Spleen (tissue), 13 donors: ENCODE measurements at places on chromosomes 12 and 14.

DNA sequence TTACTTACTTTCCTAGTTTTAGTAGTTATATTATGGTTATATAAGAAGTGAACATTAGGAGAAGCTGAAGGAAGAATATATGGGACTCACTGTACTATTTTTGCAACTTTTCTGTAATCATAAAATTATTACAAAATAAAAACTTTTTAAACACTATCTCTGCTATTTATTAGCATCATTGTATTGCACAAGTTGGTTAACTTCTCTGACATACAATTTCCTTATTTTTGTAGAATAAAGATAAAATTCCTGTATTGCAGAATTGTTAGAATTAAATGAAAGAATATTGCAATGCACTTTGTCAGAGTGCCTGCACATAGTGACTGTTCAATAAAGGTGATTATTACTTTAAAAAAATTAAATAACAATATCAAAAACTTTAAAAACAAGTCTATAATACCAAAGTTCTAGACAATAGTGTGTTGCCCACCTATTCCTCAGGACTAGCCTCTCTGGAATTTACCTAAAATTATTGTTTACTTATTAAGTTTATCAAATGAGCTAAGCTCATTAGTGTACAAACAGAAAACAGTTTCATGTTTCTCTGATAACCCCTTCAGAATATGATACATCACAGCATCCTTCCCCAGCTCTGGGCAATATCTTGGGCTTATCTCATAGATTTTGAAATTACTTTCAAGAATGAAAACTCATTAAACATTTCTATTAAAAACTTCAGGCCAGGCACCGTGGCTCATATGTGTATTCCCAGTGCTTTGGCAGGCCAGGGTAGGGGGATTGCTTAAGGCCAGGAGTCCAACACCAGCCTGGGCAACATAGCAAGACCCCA is 77.4 kb upstream of the TMPO start:
- DNase-seq = no peak

GRCh38 chr12:45302621-45303369 is 86.9 kb downstream of the ANO6 start:
- DNase-seq = no peak

DNA sequence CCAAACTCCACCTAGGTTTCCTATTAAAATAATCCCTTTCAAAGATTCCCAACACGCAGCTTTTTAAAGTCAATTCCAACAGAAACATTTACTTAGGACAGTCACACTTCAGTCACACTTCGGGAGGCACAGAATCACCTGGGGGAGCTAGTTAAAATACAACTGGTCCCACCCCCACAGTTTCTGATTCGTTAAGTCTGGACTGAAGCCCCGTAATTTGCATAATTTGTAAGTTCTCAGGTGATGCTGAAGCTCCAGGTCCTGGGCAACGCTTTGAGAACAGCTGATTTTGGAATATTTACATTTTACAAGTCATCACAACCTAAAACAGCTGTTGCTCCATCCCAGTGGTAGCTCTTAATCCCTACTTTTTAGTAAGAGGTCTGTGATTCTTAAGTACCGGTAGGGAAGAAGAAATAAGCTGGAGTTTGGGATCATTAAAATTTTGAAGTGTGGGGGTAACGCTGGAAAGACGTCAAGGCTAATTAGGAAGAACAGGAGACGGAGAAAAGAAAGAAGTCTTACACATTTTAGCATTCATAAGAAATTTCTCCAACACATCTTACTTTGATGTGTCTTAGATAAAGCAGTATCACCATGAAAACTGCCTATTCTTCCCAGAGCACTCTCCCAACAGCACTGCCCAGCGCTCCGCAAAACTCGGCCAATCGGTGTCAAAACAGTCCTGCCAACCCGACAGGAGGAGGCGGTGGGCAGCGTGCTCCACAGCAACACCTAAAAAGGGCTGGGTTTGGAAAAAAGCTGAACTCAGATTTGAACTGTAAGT is 1.1 kb downstream of the IPO8 start:
- peak; percentile 83 for DNase-seq

GRCh38 chr14:105700622-105701288 is 174.4 kb downstream of the TMEM121 start:
- peak; percentile 78 for DNase-seq

- DNase-seq = no peak
Observed at GRCh38 chr14:80489513-80489912, 278.2 kb upstream of the DIO2 start.

GRCh38 chr12:47088021-47088944 is 8.5 kb upstream of the AMIGO2 start:
- DNase-seq = no peak

- no peak for DNase-seq
Observed at GRCh38 chr14:65704437-65704836, 291.9 kb downstream of the FUT8 start.

- DNase-seq = no peak
Observed at GRCh38 chr14:79668951-79669350, 542.4 kb downstream of the DIO2 start.

- DNase-seq = no peak
Observed at GRCh38 chr12:11759899-11760298, 110.4 kb downstream of the ETV6 start.

DNA sequence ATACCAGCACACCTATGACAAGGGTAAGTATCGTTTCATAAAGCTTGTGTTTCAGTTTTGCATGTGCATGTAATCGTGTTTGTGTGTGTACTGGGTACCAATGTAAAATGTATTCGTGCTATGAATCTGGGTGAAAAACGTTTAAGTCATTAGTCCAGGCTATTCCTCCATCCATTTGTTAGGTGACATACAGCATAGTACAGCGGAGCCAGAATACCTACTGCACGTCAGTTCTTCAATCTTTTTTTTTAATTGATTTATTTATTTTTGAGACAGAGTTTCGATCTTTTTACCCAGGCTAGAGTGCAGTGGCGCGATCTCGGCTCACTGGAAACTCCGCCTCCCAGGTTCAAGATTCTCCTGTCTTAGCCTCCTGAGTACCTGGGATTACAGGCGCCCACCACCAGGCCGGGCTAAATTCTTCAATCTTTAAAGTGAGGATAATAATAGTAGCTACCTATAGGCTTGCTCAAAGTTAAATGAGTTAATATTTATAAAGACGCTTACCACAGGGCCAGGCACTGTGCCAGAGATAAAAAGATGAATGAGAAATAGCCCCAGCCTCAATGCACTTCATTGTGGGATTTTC is 661 bp upstream of the RPS26 start:
- DNase-seq = peak; percentile 73

GRCh38 chr14:104588066-104588857 is 8.7 kb downstream of the C14orf180 start:
- DNase-seq = no peak

DNA sequence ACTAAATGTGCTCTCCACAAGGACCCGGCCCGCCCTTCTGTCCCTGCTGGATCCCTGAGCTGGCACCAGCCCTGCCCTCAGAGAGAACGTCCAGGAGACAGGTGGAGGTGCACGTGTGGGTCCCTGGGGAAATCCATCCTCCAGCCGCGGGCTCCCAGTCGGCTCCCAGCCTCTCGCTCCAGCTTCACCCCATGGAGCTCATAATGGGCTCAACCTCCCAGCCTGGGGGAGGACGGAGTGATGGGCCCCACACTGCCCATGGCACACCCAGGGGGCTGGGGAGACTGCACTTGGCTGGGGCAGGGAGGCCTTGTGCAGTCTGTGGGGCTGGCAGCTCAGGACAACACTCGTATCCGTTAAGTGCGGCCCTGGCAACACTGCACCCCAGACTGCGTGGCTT is 250.5 kb downstream of the TMEM121 start:
- no peak for DNase-seq

GRCh38 chr14:87824266-87824665 is 168.7 kb downstream of the GALC start:
- DNase-seq = no peak

DNA sequence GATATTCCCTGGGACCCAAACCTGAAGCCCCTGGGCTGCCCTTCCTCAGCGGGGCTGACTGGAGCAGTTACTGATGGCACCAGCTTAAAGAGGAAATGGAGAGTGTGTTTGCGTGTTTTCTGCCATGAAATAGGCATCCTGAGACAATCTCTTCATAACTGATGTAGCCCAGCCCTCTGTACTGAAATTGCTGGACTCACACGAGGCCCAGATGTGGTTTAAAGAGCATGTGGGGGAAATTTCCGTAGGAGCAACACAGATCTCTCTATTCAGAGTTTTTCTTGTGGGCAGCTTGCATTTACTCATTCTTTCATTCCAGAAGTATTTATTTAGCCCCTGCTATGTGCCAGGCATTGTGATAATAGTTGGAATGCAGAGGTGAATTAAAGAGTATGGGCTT is 782.1 kb upstream of the TBX3 start:
- no peak for DNase-seq

GRCh38 chr14:20667957-20668356 is 16.4 kb upstream of the RNASE4 start:
- DNase-seq = no peak

DNA sequence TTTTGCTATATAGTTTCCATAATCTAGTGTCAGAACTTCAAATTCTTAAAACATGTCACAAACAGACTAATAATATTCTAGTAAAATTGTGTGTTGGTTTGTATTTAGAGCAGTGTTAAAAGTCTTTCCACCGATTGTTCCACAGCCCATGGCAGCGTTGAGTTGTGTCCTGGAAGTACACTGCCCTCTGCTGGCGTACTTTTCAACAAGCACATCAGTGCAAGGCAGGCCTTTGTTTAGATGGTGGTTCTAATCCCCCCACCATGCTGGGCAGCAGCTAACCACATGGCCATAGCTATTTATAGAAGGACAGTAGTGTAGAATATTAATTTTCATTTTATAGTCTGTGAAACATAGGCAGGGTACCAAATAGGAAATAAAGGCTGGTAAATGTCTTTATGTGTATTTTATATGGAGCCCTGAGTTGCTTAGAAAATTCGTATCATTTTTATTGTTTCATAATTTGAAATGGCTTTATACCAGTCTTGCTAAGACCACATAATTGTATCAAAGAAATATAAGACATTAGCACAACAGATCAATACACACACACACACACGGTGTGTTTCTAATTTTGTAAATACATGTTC is 235.4 kb downstream of the SEC23A start:
- no peak for DNase-seq

DNA sequence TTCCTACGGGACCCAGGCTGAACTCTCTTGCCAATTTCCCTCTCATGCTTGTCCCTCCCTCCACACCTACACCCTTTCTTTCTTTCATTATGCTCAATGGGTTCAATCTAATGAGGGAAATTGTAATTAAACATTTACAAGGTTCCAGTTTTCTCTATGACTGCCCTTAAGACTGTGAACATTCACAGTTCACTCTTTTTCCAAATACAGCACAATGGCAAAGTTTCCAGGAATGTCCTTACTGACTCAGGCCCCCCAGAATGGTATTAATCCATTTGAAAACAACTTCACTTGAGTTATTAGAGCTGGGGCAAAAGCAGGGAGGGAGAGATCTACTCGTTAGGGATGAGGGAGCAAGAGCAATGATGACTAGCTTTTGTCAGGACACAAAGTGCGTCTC is 892.1 kb downstream of the NRXN3 start:
- no peak for DNase-seq

- no peak for DNase-seq
Observed at GRCh38 chr12:119692410-119692809, 24.5 kb downstream of the PRKAB1 start.

GRCh38 chr12:28506271-28506670 is 316.0 kb downstream of the CCDC91 start:
- DNase-seq = no peak

DNA sequence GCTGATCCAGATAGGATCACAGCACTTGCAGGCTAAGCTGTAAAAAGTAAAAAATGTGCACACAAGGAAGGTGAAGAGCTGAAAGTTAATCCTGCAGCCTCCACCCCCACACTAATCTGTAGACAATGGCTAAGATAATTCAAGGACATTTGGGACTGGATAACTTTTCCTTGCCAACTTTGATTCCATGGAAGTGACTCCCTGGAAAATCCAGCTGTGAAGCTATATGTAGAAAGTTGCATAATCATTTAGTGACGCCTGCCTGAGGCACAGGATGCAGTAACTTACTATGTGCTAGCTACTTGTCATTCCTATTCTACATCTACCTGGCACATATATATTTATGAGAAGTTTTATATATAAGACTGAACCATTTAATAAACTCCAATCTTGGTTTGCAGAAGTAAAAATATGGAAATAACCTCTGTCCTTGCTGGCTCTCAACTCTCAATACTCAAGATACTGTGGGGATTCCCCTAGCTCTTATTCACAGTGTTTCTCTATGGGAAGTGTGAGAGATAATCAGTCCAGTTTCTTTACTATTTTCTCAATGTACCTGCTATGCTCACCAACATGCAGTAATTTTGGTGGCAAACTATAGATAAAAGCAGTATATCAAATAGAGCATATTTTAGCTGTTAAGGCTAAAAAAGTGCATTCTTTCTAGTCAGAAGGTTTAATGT is 14.8 kb downstream of the LDHB start:
- no peak for DNase-seq

DNA sequence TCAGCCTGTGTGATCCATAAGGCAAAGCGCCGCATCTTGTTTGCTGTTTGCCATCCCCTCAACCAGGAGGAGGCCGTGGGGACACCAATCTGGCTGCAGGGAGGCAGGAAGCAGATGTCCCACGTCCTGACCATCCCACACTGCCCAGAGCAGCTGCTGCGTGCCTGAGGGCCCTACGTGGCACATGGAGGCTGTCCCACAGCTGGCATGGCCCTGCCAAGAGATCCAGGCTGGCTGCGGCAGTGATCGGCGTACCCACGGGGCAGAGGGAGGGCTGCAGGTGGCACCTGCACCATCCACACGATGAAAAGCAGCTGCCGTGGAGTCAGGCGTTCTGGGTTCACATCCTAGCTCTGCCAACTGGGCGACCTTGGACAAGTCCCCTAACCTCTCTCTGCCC is 42.0 kb downstream of the NCOR2 start:
- DNase-seq = no peak

DNA sequence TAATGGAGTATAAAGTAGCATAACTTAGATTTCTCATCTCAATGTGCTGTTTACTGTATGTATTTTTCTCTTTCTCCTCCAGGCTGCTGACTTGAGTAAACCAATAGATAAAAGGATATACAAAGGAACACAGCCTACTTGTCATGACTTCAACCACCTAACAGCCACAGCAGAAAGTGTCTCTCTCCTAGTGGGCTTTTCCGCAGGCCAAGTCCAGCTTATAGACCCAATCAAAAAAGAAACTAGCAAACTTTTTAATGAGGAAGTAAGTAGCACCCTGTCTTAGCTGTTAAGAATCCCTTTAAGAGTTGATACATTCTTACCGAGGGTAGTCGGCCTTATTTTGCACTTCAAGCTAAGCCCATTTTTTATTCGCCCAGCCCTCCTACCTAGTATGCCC is 55.2 kb downstream of the WDR20 start:
- no peak for DNase-seq

DNA sequence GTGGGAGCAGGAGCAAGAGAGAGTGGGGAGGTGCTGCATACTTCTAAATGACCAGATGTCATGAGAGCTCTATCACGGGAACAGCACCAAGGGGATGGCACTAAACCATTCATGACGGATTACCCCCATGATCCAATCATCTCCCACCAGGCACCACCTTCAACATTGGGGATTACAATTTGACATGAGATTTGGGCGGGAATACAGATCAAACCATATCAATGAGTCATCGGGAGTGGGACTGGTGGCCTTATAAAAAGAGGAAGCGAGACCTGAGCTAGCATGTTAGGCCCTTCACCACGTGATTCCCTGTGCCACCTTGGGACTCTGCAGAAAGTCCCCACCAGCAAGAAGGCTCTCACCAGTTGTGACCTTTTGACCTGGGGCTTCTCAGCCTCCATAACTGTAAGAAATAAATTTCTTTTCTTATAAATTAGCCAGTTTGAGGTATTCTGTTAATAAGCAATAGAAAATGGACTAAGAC is 28.7 kb downstream of the COX8C start:
- DNase-seq = peak; percentile 82
